ENCODE measurements at places on chromosomes 1 and 21.

DNA sequence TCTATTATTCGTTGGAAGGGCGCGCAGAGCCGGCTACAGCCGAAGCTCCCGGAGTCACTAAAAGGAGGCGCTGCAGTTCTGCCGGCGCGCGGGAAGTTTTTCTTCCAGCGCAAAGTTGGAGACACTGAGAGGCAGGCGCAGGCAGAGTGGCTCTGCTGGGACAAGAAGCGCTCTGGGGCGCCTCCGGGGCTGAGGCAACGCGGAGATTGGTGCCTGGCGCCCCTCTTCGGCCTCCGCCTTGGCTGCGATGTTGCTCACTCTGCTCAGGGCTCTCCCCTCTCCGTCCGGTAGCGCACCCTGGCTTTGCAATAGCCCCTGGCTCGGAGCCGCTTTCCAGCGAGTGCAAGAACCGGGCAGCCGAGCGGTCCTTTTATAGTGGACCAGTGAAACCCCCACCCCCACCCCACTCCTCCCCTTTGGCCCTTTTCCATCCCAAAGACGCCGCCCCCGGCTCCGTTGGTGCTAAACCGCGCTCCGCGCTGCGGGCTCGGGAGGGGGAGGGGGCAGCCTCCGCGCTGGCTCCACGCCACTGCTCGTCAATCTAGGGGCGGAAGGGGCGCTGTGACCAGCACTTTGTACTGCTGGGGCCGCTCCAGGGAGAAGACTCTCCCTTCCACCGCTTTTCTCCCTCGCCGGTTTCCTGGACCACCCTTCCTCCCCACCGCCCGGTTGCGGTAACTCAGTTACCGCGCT, at the start of gene ADAMTS1:
Gene ADAMTS1, minus strand, starts transcription at position 344 of the 693 bp plus-strand sequence. CDS start 455 bp downstream, outside the sequence.
- DNase-seq = no peak

DNA sequence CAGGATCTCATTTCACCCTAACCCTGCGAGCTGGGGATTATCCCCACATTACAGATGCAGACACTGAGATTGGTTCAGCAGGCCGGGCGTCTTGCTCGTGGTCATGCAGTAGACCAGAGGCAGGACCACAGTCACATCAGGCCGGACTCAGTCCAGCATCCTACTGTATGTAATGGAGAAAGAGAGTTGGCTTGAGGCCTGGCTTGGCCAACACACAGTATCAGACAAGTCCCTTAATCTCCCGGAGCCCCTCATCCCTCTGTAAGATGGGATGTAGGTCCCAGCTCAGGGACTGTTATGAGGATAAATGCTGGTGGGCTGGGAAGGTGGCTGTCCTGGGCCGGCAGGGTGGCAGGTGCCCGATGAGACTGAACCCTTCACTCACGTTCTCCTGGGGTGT, 66.1 kb upstream of the ACTL8 start:
- no peak for DNase-seq

DNA sequence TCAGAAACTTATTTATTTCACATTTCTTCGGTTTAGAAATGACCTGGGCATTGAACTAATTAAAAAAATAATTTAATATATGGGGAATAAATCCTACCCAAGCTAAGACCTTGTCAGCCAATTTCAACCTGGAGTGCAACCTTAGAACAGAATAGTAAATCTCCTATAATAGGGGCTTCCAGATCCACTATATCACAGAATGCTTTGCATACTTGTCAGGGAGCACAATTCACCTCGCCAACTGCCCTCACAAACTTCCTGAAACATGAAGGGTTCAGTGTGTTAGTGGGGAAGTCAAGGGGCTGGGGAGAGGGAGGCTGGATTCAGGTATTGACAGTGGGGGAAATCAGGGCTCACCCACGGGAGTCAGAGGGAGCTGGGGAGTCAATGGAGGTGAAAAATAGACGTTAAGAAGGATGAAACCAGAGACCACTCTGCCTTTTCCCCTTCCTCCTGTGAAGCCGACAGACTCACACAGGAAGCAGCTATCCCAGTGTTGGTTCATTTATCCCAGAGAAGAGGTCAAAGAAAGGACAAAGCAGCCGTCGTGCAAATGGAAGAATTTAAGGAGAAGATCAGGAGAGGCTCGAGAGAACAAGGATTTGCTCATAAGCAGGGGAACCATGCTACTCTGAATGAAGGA, 453.3 kb downstream of the NUF2 start:
- no peak for DNase-seq

- DNase-seq = no peak
These were observed 20.6 kb downstream of the ABCD3 start for GRCh38 chr1:94438692-94439276.

- no peak for DNase-seq
These were observed 47.9 kb downstream of the DDAH1 start for GRCh38 chr1:85417017-85417416.

DNA sequence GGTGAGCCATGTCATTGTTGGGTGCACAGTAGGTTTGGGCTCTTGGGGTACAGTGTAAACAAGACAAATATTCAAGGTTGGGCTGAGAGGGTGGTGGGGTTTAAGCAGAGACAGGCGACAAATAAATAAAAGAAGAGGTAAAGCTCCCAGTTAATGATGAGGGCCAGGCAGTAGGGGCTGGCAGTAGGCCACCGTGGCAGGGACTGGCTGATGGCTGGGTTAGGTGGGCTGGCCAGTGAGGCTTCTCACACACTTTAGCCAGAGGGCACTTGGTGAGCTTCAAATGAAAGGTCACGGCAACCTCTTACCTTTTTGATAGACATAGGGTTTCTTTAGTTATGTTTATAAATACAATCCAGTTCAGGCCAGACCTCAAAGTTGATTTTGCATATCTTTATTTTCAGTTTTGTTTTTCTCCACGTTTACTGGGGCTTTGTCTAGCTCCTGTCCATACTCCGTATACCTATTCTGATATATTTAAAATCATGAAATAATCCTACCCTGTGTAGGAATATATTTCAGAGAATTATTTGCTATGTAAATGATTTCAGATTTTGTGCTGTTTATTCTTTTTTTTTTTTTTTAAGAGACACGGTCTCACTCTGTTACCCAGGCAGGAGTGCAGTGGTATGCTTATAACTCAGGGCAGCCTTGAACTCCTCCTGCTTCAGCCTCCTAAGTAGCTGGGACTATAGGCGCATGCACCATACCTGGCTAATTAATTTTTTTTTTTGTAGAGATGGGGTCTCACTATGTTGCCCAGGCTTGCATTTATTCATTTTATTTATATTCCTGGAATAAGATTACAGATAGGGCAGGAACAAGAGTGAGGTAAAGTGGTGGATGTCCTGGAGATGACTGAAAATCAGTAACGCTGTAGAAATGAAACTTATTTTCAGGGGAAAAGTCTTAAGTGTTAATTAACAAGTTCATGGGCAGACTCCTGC, 122.7 kb downstream of the RYR2 start:
- no peak for DNase-seq

DNA sequence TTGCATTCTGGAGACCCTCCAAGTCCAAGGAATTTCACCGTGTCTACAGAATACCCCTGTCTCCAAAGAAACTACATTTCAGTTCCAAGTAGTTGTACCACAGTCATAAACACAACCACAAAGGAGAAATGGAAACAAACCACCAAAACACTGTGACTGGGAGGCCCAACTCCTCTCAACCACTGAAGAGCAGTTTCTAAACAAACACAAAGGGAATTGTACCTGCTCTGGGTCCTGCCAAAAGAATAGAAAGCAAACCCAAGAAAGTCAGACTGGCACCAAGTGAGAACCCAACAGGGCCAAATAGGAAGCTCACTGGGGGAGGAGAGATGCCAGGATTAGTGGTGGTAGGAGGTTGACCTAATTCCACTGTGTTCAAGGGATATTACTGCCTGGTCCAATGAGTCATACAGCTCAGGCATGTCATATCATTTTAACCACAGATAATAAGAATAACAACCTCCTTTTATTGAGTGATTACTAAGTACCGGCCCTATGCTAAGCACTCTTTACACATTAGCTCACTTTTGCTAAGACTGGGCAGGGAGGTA, 123.9 kb upstream of the PPP2R5A start:
- no peak for DNase-seq

DNA sequence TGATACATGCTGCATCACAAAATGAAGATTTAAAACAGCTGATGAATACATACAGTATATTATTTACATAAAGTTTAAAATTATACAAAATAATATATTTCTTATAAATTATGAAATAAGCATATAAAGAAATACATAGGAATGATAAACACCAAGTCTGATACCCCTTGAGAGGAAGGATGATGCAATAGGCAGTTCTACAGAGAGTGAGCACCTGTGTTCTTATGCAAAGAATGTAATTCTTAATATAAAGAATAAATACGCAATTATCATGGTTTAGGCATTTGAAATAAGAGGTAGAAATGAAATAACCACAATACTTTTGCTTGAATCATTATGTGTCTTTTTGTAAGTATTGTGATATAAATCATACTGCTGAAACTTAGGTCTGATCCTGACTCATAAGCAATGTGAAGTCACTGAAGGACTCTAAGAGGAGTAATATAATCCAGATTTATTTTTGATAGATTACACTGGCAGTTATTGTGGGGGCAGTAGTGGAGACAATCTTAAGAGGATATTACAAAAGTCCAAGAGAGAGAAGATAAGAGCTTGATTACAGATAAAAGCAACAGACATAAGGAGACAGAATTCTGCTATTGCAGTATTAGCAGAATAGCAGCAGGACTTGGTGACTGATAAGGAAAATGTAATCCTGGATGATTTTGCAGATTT, 39.0 kb downstream of the TTLL7 start:
- no peak for DNase-seq

GRCh38 chr1:183578856-183579255, 11.4 kb downstream of the NCF2 start:
- no peak for DNase-seq

GRCh38 chr1:157080714-157081113, 18.9 kb downstream of the ETV3L start:
- no peak for DNase-seq

DNA sequence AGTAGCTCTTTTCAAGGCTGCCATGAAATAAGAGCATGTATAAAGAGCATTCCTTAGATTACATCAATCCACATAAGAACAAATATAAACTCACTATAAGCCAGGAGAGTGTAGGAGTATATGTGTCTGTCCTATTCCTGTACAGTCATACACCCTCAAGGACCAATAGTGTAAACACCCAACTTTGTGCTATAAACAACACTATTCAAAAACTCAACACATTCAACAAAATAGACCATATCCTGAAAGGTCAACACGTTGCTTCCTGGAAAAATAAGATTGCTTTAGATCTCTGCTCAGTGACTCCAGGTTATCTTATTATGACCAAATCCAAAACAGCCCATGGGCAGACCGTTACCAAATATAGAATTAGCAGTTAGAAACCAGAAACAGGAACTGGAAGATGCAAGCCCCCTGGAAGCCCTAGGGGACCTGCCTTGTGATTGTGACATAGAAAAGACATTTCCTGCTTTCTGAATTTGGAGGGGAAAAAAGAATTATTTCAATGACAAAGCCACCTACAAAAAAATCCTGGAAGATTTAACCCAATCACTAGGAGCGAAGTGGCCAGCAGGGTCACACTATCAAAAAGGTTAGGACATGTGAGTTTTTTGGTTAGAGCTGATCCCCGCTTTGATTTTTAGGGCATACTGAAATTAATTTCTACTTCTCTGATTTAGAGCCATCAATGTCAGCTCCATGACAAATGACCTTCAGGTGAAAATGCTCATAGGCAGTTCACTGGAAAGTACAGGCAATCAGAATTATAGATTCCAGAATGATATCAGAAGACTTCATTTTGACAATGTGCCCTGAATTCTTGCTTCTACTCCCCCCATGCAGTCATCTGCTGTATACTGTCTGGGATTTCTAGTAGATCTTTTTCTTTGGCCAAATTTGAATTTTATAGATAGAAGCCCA, 59.9 kb downstream of the LRRC8C start:
- DNase-seq = no peak

DNA sequence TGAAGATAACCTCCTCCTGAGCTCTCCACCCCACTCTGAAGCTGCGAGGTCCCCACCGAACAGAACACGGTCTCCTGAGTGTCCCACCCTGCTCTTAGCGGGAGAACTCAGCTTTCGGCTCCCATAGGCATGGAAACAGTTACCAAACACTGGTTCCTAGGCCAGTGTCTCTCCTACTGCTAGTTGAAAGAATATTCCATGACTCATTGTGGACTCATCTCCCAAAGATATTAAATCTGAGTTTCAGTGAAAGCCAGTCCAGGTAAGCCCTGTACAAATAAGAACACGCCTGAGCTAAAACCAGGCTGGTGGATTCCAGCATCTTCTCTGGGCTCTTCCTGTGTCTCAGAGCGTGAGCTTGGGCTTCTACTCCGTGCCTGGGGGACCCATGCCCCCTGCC, 107.5 kb upstream of the CLDN14 start:
- no peak for DNase-seq

DNA sequence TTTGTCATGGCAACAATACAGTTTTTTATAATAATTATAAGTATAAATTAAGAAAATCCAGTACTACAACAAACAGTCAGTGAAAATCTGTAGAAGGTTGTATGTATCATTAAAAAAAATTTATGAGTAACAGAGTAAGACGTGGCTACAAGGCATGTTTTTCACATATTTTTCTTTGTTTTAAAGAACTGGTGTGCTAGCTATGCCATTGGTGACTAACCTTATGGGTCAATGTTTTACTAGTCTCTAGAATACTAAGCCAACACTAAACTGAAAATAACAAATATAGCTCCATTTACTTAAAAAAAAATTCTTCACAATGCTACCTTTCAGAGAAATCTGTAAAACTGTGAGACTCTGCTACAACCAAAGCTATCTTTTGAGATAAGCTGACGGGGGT, 261.5 kb downstream of the ADGRL2 start:
- DNase-seq = no peak

GRCh38 chr1:31399976-31400375, 13.0 kb upstream of the SERINC2 start:
- DNase-seq = no peak

- DNase-seq = no peak
These were observed 40.4 kb upstream of the BMP8A start for GRCh38 chr1:39450956-39451606.

DNA sequence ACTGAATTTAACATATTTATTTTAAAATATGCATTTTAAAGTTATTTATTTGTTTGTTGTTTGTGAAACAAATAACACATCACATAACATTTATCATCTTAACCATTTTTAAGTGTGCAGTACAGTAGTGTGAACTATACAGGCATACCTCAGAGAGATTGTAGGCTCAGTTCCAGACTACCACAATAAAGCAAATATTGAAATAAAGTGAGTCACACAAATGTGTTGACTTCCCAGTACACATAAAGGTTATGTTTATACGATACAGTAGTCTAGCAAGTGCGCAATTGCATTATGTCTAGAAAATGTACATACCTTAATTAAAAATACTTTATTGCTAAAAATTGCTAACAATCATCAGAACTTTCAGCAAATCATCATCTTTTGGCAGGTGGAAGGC, 739.4 kb upstream of the ADGRL4 start:
- no peak for DNase-seq

DNA sequence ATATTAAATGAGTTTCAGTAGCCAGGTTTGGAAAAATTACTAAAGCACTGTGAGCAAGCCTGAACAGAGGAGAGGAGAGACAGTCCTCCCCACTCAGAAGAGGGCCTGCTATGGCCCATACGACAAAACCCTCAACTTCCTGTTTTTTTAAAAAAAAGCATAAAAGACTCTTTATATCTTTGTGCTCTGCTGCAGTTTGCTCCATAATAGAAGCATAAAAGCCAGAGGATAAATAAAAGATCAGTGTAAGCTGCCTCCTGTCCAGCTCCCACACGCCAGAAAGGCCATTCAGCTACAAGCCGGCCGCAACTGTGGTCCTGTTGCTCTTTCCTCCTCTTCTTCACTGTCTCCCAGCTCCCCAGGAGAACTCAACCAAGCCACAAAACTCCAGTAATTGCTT, 37.8 kb downstream of the NID1 start:
- no peak for DNase-seq

- DNase-seq = no peak
These were observed 73.3 kb downstream of the NVL start for GRCh38 chr1:224256640-224257039.

Measured in NCI-H774 (cell line).